ENCODE measurements at places on chromosomes 6 and 20.

GRCh38 chr20:20888266-20888656 lies 175.8 kb upstream of the RALGAPA2 start:
- DNase-seq = no peak

DNA sequence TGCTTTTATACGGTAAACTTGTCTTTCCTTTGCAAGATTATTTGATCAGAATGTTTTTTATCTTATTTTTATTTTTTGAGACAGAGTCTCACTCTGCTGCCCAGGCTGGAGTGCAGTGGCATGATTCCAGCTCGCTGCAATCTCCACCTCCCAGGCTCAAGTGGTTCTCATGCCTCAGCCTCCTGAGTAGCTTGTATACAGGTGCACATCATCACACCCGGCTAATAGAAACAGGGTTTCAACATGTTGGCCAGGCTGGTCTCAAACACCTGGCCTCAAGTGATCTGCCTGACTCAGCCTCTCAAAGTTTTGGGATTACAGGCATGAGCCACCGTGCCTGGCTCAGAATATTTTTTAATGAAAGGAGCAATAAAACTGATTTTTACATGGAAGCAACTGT lies 8.9 kb upstream of the LPIN3 start:
- no peak for DNase-seq

DNA sequence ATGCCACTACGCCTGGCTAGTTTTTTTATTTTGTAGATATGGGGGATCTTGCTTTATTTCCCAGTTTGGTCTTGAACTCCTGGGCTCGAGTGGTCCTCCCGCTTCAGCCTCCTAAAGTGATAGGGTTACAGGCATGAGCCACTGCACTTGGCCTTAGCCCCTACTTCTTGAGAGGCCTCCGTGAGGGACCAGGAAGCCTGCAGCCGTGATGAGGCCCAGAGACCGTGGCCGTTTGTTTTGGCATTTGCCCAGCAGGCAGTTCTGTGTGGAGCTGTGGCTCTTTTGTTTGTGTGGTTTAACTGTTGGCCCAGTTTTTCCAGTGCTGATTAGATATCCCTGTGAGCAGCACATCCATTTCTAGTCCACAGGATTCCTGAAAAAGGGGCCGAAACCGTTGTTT lies 39.8 kb downstream of the SRSF3 start:
- no peak for DNase-seq

DNA sequence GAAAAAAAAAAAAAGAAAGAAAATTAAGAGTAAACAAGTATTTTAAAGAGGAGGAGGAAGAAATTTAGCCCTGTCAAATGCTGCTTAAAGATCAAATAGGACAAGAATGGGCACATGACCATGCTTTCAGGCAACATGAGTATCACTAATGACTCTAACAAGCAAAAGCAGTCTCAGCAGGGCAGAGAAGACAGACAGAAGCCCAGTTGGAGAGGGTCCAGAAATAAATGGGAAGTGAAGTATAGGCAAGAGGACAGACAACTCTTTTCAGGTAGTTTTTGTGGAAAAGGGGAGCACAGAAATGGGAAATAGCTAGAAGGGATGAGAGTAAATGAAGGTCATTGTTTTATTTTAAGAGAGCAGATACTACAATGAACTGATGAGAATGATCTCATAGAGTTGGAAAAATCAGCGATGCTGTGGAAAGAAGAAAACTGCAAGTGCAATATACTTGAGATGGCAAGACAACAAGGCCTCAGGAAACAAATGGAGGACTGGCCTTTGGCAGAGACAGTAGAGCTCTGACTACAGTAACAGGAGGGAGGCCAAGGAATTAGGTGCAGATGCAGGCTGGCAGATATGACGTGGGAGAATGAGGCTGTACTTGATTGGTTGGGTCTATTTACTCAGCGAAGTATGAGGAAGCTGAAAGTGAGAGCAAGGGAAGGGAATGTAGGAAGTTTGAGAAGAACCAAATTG lies 40.3 kb downstream of the KIF6 start:
- no peak for DNase-seq

Measured in cerebellar nuclear complex (tissue), 1 donor.